Colonic mucosa (tissue), 4 donors: ENCODE measurements at places on chromosomes 7 and 10. TPM values are rescaled to one million over a fixed set of nuclear protein-coding genes. Genes with fewer than 3 reads are reported as not detected.
A peak's percentile ranks its signal among the peaks of the same experiment; 100 is the strongest.

DNA sequence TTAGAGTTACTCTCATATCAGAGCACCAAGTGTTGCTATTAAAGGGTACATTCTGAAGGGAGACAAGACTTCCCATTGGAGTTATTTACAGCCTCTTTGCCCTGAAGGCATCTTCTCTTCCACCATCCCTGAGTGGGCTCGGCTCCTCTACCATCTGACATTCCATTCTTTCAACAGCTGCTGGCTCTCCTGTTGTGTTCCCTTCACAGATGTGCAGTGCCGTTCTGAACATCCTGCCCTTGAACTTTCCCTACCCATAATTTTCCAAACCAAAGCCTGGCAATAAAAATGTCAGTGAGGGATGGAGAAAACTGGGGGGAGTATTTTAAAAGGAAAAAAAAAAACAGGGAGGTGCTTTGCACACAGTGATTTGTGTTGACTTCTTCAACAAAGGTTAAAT is 392.9 kb downstream of the KCNMA1 start:
- H3K4me3 ChIP-seq, result no peak overlapping the region
- H3K4me1 ChIP-seq, result no peaks in the 10 kb centered on the region
- no peaks in the 10 kb centered on the region for H3K36me3 ChIP-seq
- H3K27ac ChIP-seq, result no peak overlapping the region

- H3K27ac ChIP-seq, result no peak overlapping the region
- DNase-seq, result no peak
- no peaks in the 10 kb centered on the region for H3K27me3 ChIP-seq
- H3K4me1 ChIP-seq, result no peaks in the 10 kb centered on the region
Observed at GRCh38 chr7:149459201-149459539, 1.7 kb downstream of the ZNF777 start.

DNA sequence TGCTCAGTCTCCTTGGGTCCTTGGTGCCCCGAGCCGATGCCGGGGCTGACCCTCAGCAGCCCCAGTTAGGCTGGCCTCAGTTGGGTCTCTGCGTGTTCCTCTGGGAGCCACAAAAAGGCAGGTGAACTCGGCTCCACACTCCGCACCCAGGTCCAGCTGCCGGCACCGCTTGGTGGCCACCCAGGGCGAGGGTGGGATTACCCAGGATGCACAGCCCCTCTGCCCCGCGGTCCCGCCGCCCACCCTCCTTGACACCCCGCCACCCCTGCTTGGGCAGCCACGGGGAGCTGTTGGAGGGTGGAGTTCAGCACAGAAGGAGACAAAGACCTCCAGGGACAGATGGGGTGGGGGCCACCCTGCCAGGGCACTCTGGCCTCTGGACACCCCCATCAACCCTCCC is 17.7 kb downstream of the VENTX start:
- H3K36me3 ChIP-seq, result no peaks in the 10 kb centered on the region
- H3K4me1 ChIP-seq, result peaks cover 18% of the 10 kb centered on the region
- no peak overlapping the region for H3K27ac ChIP-seq

DNA sequence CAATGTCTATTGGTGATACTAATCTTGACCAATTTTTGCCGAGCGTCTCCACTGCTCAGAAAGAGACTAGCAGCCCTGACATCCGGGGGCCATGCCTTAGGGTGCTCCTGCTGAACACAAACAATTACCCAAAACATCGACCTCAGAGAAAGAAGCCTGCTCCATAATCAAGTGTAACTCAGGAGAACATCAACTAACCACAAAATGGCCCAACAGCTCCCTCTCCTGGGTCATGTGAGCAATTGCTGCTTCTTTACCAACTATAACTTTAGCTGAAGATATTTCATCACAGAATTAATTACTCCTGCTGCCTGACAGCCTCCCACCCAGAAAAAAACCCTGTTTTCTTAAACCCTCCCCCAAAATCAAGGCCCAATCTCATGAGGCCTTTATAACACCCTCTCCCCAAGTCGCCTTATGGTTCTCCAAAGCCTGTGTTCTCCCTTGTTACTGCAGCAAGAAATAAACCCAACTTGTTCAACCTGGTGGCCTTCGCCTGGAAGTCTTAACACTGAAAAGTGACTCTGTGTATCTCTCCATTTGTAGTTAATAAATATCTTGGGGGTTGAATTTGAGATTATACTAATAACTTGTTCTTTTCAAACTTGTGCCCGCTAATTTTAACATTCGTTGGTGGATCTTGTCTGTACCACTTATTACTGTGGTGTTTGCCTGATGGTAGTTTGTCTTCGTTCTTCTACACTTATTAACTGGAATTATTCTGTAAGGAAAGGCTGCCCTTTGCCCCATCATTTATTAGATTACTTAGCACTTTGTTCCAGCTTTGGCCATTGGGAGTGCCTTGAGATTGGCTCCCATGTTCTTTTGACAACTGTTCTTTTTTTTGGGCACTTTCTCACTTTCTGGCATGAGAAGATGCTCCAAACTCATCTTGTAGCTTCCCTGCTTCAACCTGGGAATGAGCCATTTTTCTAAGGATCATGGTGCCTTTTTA is 21.2 kb upstream of the RAMP3 start:
- no peak overlapping the region for H3K27ac ChIP-seq
- peak; percentile 70 for DNase-seq
- no peak overlapping the region for H3K4me3 ChIP-seq
- no peaks in the 10 kb centered on the region for H3K27me3 ChIP-seq
- no peaks in the 10 kb centered on the region for H3K36me3 ChIP-seq

- H3K4me1 ChIP-seq, result no peaks in the 10 kb centered on the region
- no peak overlapping the region for H3K27ac ChIP-seq
- no peak overlapping the region for H3K4me3 ChIP-seq
- no peaks in the 10 kb centered on the region for H3K36me3 ChIP-seq
- no peak for DNase-seq
Observed at GRCh38 chr7:80623503-80624252, 14.8 kb upstream of the CD36 start.

GRCh38 chr7:126574276-126575250 is 678.2 kb downstream of the GRM8 start:
- no peaks in the 10 kb centered on the region for H3K4me1 ChIP-seq
- H3K27me3 ChIP-seq, result no peaks in the 10 kb centered on the region
- H3K36me3 ChIP-seq, result no peaks in the 10 kb centered on the region
- DNase-seq, result no peak

Gene NME8
- not detected for total RNA-seq

DNA sequence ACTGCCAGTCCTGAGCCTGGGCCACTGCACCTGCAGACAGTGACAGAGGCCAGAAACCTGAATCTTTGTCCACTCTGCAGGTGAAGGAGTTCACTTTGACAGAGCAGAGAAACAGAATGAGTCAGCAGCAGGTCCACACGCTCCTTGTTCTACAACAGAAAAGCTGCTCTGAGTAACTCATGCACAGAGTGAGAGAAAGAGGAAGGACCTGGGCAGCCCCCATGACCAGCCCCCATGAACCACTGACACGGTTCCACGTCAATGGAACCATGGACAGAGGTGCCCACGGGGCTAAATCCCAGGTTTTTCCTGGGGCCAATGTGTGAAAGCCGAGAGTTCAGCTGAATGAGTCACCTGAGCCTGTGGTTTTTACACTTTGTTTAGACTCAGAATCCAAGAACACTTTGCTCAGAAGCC is 40.8 kb upstream of the CTBP2 start:
- no peaks in the 10 kb centered on the region for H3K36me3 ChIP-seq
- no peak for DNase-seq
- no peaks in the 10 kb centered on the region for H3K27me3 ChIP-seq
- no peaks in the 10 kb centered on the region for H3K4me1 ChIP-seq
- H3K27ac ChIP-seq, result no peak overlapping the region

Gene CLEC2L
- total RNA-seq, result not detected

DNA sequence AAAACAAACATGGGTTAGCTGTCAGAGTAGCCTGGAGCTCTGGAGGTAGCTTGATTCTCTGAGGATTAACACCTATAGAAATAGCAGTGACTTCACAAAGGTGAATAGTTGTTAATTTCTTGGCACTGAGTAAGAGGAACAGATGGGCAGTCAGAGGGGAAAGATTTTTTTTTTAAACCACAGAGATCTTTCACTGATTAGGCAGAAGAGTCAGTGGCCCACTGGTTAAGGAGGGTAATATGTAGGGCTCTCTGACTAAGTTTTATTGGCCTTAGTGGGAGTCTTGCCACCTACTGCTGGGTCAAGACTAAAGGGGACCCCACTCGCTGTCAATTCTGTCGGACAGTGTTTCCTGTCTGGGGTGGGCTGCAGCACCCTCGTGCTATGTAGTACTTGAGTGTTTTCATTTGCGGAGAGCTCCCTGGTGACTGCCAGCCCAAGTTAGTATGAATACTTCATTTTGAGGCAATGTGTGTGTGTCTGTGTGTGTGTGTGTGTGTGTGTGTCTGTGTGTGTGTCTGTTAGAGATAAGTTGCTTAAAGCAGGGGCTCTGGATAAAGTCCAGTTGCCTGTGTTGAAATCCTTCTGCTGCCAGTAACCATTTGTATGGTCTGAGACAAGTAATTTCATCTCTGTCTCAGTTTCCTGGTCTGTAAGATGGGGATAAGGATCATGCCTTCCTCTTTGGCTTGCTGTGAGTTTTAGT is 145.2 kb downstream of the ARID5B start:
- H3K27me3 ChIP-seq, result no peaks in the 10 kb centered on the region
- peak overlapping the region; percentile 79 for H3K27ac ChIP-seq
- DNase-seq, result no peak
- no peaks in the 10 kb centered on the region for H3K36me3 ChIP-seq
- H3K4me1 ChIP-seq, result peaks cover 4% of the 10 kb centered on the region
- H3K4me3 ChIP-seq, result no peak overlapping the region

- H3K4me3 ChIP-seq, result no peak overlapping the region
- no peak for DNase-seq
- H3K4me1 ChIP-seq, result no peaks in the 10 kb centered on the region
- no peak overlapping the region for H3K27ac ChIP-seq
- no peaks in the 10 kb centered on the region for H3K27me3 ChIP-seq
Observed at GRCh38 chr10:124605481-124605855, 138.7 kb downstream of the FAM53B start.

- no peak for DNase-seq
- H3K36me3 ChIP-seq, result no peaks in the 10 kb centered on the region
- H3K27ac ChIP-seq, result no peak overlapping the region
- H3K4me1 ChIP-seq, result no peaks in the 10 kb centered on the region
Observed at GRCh38 chr10:127738512-127739424, 1.8 kb downstream of the FOXI2 start.

DNA sequence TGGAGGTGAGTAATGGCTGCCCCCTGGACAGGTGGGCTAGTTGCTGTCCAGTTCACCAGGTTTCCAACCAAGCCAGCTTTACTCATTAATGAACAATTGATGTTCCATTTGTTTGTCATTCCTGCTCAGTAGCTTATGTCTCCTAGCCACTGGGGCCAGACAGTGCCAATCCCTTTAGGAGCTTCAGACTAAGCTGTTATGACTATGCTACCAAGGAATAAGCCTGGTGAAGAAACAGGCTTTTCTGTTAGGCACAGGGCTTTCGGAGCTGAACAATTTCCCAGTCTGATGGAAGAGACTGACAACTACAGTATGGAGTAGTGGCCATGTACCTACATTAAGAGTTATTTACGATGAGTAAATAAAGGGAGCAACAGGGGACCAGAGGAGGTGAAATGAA is 2.1 kb upstream of the FMC1 start:
- no peak for DNase-seq
- H3K27me3 ChIP-seq, result no peaks in the 10 kb centered on the region
- no peak overlapping the region for H3K27ac ChIP-seq
- no peaks in the 10 kb centered on the region for H3K36me3 ChIP-seq
- H3K4me1 ChIP-seq, result peaks cover 6% of the 10 kb centered on the region

- no peak overlapping the region for H3K27ac ChIP-seq
- no peaks in the 10 kb centered on the region for H3K27me3 ChIP-seq
- no peak overlapping the region for H3K4me3 ChIP-seq
- H3K36me3 ChIP-seq, result no peaks in the 10 kb centered on the region
Observed at GRCh38 chr10:53076948-53077347, 304.4 kb upstream of the MBL2 start.

- DNase-seq, result no peak
- H3K4me1 ChIP-seq, result no peaks in the 10 kb centered on the region
- no peak overlapping the region for H3K4me3 ChIP-seq
- no peaks in the 10 kb centered on the region for H3K36me3 ChIP-seq
- H3K27me3 ChIP-seq, result no peaks in the 10 kb centered on the region
Observed at GRCh38 chr7:31492086-31492485, 21.8 kb upstream of the ITPRID1 start.

DNA sequence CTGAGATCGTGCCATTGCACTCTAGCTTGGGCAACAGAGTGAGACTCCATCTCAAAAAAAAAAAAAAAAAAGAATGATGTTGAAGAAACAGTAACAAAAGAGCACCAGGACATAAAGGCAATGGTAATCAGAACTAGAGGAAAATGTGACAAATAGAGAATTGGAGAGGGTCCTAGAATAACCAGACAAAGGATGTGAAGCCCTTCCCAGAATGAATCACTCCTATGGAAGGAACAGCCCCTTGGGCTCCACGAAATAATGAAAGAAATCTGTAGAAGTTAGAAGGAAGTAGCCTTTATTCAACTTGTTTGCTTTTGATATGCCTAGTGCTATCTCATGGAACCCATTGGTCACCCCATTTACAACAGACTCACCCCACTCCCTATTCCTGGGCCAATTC is 169.2 kb downstream of the SUGCT start:
- H3K4me3 ChIP-seq, result no peak overlapping the region
- no peaks in the 10 kb centered on the region for H3K27me3 ChIP-seq
- DNase-seq, result no peak
- H3K27ac ChIP-seq, result no peak overlapping the region
- no peaks in the 10 kb centered on the region for H3K4me1 ChIP-seq

DNA sequence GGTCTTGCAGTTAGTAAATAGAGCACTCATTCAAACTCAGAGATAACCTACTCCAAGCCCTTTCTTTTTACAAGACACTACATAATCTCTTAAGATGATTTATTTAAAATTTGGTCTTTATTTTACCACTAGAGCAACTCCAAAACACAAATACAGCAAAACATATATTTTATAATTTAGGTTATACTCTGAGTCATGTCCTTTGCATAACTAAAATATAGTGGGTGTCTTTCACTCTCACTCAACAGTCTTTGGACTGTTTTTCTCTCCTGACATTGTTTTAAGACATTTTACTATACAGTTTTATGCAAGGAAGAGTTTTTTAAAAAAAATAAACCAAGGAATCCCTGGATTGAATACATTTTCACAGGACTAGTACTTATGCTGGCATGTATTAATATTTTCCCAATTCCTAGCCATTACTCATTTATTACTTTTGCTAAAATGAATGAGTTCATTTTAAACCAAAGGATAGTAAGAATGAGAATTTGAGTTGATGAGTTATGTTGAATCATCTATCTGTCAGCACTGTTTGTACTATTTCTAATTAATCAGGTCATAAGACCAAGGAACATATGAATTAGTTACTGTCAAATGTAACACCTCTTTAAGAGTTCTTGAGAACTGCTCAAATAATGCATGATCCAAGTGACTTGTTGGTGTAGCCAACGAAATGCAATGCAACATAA is 303.1 kb upstream of the FZD1 start:
- DNase-seq, result no peak
- H3K4me3 ChIP-seq, result no peak overlapping the region
- H3K36me3 ChIP-seq, result no peaks in the 10 kb centered on the region
- H3K4me1 ChIP-seq, result no peaks in the 10 kb centered on the region
- no peaks in the 10 kb centered on the region for H3K27me3 ChIP-seq
- no peak overlapping the region for H3K27ac ChIP-seq
